ENCODE measurements at places on chromosomes 3 and 15.

DNA sequence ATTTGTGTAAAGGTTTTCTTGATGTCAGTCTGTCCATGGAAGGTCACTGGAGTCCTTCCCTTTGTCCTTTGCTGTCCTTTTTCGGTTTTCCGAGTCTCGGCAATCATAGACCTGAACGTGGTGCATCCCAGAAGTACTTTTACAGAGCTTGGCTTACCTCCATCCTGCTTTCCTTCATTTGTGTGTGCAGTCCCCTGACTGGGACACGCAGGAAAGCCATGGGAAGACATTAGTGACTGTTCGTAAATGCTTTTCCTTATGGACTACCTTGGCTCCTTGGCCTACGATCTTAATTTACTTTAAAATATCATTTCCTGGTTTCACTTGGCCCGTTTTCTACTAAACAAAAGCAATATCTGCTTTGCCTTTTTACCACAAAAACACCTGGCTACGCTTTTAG lies 328.4 kb upstream of the RARB start:
- DNase-seq = no peak

- DNase-seq = no peak
Measured at GRCh38 chr3:55245351-55245750, 241.8 kb downstream of the WNT5A start.

GRCh38 chr15:38274135-38274534 lies 21.5 kb downstream of the SPRED1 start:
- DNase-seq = no peak

GRCh38 chr15:50798684-50799083 lies 33.2 kb upstream of the SPPL2A start:
- no peak for DNase-seq

- DNase-seq = no peak
Measured at GRCh38 chr3:195773956-195774537, 37.7 kb downstream of the MUC4 start.

All from hematopoietic multipotent progenitor cell treated with erythropoietin and hydrocortisone succinate and interleukin-3 and kit ligand, for 15 days (in vitro differentiated cells).